ENCODE measurements at places on chromosomes 3 and 15. TPM values are rescaled to one million over a fixed set of nuclear protein-coding genes. Genes with fewer than 3 reads are reported as not detected.

DNA sequence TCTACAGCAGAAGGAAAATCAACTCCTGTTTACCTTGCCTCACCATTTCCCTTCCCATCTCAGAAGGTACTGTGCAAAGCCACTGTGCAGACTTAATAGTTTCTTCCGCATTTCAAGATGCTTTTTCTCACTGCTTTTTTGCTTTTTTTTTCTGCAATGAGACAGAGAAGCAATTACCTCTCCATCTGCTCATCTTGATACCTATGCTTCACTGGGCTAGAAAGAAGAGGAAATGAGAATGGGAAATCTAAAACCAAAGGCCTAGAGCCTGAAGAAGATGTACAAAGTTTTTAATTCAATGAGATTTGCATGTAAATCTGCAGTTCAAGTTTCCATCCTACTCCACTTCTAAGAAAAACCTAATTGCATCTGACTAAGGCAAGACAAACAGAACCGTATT lies 238.1 kb upstream of the SETMAR start:
- H3K27me3 ChIP-seq, result no peaks in the 10 kb centered on the region
- no peaks in the 10 kb centered on the region for H3K36me3 ChIP-seq
- DNase-seq, result no peak
- H3K4me3 ChIP-seq, result no peak overlapping the region

MORC1 gene
- total RNA-seq, result not detected

ZNF774 gene
- 2.6 TPM for total RNA-seq

DNA sequence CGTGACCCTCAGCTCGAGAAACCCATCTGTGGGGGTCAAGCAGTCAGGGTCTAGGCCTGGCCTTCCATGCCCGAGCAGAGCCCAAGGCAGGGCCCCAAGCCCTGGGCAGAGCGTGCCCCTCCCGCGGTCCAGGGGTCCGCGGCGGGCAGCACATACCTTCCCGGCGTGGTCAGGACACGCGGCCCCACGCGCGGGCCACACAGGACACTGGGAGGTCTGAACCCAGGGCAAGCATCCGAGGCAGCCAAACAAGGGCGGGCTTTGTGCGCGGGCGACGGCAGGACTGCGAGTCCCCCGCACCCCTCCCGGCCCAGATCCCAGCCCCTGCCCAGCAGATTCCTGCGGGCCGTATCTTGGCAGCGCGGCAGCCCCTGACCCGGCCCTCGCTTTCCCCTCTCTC lies 61.6 kb upstream of the ACAN start:
- no peak for DNase-seq
- H3K27me3 ChIP-seq, result peaks cover 4% of the 10 kb centered on the region
- peaks cover 8% of the 10 kb centered on the region for H3K4me1 ChIP-seq
- H3K36me3 ChIP-seq, result no peaks in the 10 kb centered on the region
- H3K4me3 ChIP-seq, result no peak overlapping the region

- H3K36me3 ChIP-seq, result no peaks in the 10 kb centered on the region
- peaks cover 13% of the 10 kb centered on the region for H3K4me1 ChIP-seq
- peak overlapping the region; percentile 40 for H3K4me3 ChIP-seq
- H3K27ac ChIP-seq, result no peak overlapping the region
- DNase-seq, result no peak
Observed at GRCh38 chr3:13654330-13655060, 105.6 kb downstream of the FBLN2 start.

FOXL2 gene
- 1.4 TPM for total RNA-seq

GPR62 gene
- 0.46 TPM for total RNA-seq

GRIP2 gene
- 12.0 TPM for total RNA-seq

DNA sequence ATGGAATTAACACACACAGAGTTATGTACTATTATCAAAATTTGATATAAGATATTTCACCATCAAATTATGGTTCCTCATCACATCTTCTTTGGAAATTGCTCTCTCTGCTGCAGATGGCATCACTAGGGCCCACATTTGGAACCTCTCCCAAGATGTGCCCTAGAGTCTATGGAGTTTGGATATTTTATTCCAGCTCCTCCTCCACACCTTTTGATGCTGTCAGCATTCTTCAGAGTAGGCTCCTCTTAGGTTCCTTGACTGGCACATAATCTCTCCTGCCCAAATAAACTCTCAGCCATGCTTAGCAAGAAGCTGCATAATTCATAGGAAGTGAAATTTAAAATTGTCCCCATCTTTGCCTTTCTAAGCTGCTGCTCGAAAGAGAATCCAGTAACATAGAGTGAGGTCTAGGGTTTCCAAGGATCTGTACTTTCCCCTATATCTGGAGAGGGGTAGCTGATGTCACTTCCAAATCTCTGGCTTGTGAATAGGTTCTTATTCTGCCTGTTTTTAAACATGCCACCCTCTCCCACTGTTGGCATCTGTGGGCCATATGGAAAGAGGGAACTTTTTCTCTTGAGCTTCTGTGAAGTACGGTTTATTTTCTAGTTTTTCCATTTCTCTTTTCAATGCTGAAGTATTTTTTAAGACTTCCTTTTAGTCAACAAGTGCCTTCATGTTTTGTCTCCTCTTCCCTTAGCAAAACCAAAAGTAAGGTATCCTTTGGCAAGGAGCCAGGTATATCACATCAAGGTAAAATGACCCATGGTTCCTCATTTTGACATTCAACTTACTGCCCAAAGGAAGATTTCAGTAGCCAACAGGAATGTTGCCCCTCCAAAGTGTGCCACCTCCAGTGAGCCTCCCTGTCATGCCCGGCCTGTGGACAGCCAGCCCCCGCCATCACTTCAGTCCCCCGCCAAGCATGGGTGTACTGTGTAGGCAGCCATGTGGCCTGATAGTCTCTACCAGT lies 75.3 kb upstream of the C2CD4B start:
- no peak overlapping the region for H3K4me3 ChIP-seq
- no peaks in the 10 kb centered on the region for H3K27me3 ChIP-seq
- H3K36me3 ChIP-seq, result no peaks in the 10 kb centered on the region
- H3K4me1 ChIP-seq, result no peaks in the 10 kb centered on the region
- DNase-seq, result no peak

DNA sequence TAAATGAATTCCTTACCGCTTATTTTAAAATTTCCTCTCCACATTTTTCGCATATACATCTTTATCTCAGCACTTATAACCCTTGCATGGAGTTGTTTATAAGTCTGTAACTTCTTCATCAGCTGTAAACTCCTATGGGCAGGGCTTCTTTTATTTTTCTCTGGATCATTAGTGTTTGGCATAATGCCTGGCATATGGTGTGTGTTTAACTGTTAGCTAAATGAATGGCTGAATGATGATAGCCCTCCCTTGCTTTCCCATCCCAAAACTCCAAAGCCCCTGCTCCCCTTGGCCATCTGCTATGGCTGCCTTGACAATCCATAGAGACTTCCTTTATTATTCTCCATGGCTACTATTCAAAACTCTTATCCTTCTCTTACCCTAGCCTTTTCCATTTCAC lies 48.1 kb upstream of the SEMA6D start:
- no peak for DNase-seq
- no peak overlapping the region for H3K4me3 ChIP-seq
- no peaks in the 10 kb centered on the region for H3K36me3 ChIP-seq
- no peak overlapping the region for H3K27ac ChIP-seq
- H3K4me1 ChIP-seq, result peaks cover 12% of the 10 kb centered on the region

- peaks cover 12% of the 10 kb centered on the region for H3K4me1 ChIP-seq
- H3K36me3 ChIP-seq, result peaks cover 24% of the 10 kb centered on the region
- DNase-seq, result no peak
- H3K4me3 ChIP-seq, result no peak overlapping the region
- no peaks in the 10 kb centered on the region for H3K27me3 ChIP-seq
Observed at GRCh38 chr3:49279376-49279775, 2.3 kb upstream of the C3orf62 start.

DNA sequence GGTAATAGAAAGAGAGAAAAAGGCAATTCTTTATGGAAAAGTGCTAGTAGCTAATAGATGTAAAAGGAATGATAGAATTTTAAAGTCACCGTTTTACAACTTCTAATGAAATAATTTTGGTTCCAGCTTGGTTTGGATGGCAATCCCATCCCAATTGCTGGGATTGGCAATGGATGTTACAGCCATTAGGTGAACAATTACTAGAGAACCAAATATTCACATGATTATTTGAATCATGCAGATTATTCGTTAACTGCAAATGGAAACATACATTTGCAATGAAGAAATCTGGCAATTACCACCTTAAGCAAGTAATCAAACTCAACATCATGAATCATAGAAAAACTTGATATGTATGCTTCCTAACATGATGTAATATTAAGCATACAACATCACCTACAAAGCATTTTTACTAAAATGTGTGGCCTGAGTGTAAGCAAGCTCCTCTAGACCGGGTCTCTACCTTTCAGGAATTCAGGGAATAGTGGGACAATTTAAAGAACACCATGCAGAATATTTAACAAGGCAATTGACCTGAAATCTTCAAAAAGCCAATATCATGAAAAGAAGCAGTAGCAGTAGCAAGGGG lies 26.2 kb upstream of the ANP32A start:
- peaks cover 4% of the 10 kb centered on the region for H3K4me1 ChIP-seq
- DNase-seq, result no peak
- no peak overlapping the region for H3K4me3 ChIP-seq
- peaks cover 30% of the 10 kb centered on the region for H3K27me3 ChIP-seq
- no peaks in the 10 kb centered on the region for H3K36me3 ChIP-seq

GRCh38 chr3:165549665-165550064 lies 287.6 kb downstream of the BCHE start:
- H3K4me3 ChIP-seq, result no peak overlapping the region
- H3K4me1 ChIP-seq, result peaks cover 2% of the 10 kb centered on the region
- peak overlapping the region; percentile 36 for H3K27ac ChIP-seq

CFAP91 gene
- total RNA-seq, result 2.2 TPM

DNA sequence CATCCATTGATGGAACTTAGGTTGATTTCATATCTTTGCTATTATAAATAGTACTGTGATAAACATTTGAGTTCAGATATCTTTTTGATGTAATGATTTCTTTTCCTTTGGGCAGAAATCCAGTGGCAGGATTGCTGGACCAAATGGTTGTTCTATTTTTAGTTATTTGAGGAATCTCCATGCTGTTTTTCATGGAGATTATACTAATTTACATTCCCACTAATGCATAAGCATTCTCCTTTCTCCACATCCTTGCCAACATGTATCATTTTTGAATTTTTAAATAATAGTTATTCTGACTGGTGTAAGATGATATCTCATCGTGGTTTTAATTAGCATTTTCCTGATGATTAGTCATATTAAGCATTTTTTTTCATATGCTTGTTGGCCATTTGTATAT lies 144.0 kb upstream of the SUCLG2 start:
- no peaks in the 10 kb centered on the region for H3K27me3 ChIP-seq
- no peak overlapping the region for H3K4me3 ChIP-seq
- no peaks in the 10 kb centered on the region for H3K36me3 ChIP-seq

GRCh38 chr3:132549890-132550578 lies 47.0 kb upstream of the ACKR4 start:
- no peaks in the 10 kb centered on the region for H3K27me3 ChIP-seq
- DNase-seq, result no peak
- H3K4me3 ChIP-seq, result no peak overlapping the region
- no peak overlapping the region for H3K27ac ChIP-seq
- H3K36me3 ChIP-seq, result no peaks in the 10 kb centered on the region

DNA sequence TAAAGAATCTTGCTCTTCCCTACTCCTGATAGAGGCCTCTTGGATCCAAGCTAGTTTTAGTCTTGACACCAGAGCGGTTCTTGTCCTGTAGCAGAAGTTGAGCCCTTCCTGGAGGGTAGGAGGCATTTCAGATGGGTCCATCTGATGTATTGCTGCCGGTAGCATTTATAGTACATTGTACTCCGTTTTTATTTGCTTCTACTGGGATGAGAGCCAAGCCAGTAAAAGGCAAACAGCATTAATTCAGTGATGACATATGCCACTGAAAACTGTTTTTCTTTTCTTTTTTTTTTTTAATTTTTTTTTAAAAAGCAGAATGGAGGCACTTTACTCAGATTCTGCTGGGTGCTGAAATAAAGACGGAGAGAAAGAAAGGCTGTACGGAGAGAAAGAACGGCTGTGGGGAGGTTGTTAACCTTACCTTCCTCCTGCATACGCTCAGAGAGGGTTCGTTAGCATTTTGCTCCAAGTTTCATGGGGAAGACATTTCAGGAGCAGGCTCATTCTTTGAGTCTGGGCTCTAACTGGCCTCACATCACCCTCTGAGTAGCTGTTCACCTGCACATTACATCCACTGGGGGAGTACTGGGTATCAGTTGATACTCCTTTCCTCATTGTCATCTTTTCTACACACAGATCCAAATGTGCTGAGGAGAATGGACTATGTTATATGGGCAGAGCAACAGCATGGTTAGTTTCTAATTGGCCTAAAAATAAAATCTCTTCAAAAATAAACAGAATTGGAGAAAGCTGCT lies 161.5 kb downstream of the FEZF2 start:
- peak overlapping the region; percentile 47 for H3K27ac ChIP-seq
- H3K27me3 ChIP-seq, result no peaks in the 10 kb centered on the region
- H3K4me3 ChIP-seq, result no peak overlapping the region
- DNase-seq, result no peak

GRCh38 chr15:85417276-85417675 lies 36.9 kb downstream of the AKAP13 start:
- no peak overlapping the region for H3K4me3 ChIP-seq
- no peaks in the 10 kb centered on the region for H3K36me3 ChIP-seq
- H3K4me1 ChIP-seq, result peaks cover 42% of the 10 kb centered on the region
- no peak for DNase-seq
- H3K27me3 ChIP-seq, result no peaks in the 10 kb centered on the region
- no peak overlapping the region for H3K27ac ChIP-seq

DNA sequence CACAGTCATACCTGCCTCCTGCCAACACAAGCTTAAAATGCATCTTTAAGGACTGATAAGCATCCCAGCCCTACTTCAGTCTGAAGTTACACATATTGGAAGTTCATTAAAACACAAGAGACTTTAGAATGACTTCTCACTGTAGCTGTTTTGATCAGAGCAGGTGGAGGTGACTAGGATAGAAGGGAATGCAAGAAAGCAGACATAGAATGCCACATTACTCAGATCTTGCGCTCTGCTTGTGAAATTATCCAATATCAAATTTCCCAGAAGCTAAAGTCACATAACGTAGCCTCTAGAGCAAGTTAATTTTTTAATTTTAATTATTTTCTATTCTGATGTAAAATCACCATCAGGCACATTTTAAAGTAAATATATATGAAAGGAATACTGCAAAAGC lies 306.5 kb downstream of the PLOD2 start:
- DNase-seq, result no peak
- no peaks in the 10 kb centered on the region for H3K4me1 ChIP-seq
- no peak overlapping the region for H3K4me3 ChIP-seq
- H3K27ac ChIP-seq, result no peak overlapping the region

- H3K4me1 ChIP-seq, result no peaks in the 10 kb centered on the region
- no peak overlapping the region for H3K4me3 ChIP-seq
- no peaks in the 10 kb centered on the region for H3K36me3 ChIP-seq
Observed at GRCh38 chr3:182782149-182782548, 11.2 kb upstream of the ATP11B start.

DNA sequence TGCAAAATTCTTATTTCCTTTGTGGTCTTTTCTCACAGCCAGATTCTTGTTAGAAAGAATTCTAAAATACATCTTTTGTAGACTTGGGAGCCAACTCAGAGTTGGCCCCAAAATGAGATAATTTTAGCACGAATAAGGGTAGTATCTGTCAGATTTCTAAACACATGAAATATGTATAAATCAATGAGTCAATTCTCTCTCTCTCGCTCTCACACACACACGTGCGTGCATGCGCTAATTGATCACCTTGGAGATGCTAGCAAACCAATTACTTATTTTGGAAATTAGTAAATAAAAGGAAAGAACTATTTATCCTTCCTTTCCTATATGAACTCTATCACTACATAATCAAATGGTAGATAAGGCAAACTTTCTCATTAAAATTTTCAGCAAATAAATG lies 32.9 kb upstream of the PIK3R4 start:
- H3K27me3 ChIP-seq, result no peaks in the 10 kb centered on the region
- H3K4me3 ChIP-seq, result no peak overlapping the region
- H3K36me3 ChIP-seq, result no peaks in the 10 kb centered on the region
- H3K27ac ChIP-seq, result no peak overlapping the region
- no peak for DNase-seq
- H3K4me1 ChIP-seq, result no peaks in the 10 kb centered on the region

All from WTC11 (cell line).